ENCODE measurements at places on chromosomes 3 and 15. TPM values are rescaled to one million over a fixed set of nuclear protein-coding genes. Genes with fewer than 3 reads are reported as not detected.

The LDHAL6B gene
- total RNA-seq: not detected

DNA sequence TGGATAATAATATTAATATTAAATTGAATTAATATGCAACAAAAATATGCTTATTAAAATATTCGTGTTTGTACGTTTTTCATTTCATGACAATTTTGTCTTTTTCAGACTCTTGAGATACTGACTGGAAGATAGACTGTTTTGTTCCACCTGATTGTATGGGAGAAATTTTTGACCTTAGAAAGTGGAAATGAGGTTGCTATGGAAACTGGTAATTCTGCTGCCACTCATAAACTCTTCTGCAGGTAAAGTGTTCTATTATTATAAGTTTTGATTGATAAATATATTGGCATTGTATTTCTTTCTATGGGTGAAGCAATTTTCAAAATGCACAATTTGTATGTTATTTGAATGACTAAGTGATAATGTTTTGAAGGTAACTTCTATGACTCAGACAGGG lies 55.0 kb downstream of the CNTN6 start:
- no peak overlapping the region for H3K27ac ChIP-seq
- no peak for DNase-seq
- no peaks in the 10 kb centered on the region for H3K4me1 ChIP-seq
- no peak overlapping the region for H3K4me3 ChIP-seq

DNA sequence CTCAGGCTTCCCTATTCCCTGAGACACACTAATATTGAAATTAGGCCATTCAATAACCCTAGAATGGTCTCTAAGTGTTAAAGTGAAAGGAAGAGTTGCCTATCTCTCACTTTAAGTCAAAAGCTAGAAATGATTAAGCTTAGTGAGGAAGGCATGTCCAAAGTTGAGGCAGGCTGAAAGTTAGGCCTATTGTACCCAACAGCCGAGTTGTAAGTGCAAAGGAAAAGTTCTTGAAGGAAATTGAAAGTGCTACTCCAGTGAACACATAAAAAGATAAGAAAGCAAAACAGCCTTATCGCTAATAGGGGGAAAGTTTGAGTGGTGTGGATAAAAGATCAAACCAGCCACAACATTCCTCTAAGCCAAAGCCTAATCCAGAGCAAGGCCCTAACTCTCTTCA lies 117.9 kb upstream of the SPATA12 start:
- H3K36me3 ChIP-seq: no peaks in the 10 kb centered on the region
- no peak overlapping the region for H3K4me3 ChIP-seq
- no peaks in the 10 kb centered on the region for H3K4me1 ChIP-seq
- no peaks in the 10 kb centered on the region for H3K27me3 ChIP-seq

DNA sequence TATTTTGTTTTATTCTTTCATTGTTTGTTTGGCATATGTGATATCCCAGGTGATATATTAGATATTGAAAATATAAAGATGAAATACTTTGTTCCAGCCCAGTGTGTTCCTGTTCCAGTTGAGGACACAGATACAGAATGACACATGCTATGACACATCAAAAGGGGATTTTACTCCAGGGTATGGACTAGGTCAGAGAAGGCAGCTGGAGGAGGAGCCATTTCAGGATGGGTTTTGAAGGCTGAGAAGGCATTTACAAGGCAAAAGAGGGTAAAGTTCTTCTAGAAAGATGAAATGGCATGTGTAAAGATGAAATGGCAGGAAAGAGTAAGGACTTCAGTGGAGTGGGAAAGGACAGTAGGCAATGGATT lies 163.8 kb downstream of the ZIC1 start:
- H3K27me3 ChIP-seq: no peaks in the 10 kb centered on the region
- H3K4me3 ChIP-seq: no peak overlapping the region
- DNase-seq: no peak
- no peaks in the 10 kb centered on the region for H3K36me3 ChIP-seq
- H3K27ac ChIP-seq: no peak overlapping the region

GRCh38 chr3:40432793-40433192 lies 24.3 kb upstream of the RPL14 start:
- DNase-seq: no peak
- no peaks in the 10 kb centered on the region for H3K27me3 ChIP-seq
- no peak overlapping the region for H3K4me3 ChIP-seq
- H3K27ac ChIP-seq: no peak overlapping the region
- H3K36me3 ChIP-seq: no peaks in the 10 kb centered on the region

The CHST13 gene
- total RNA-seq: 3.3 TPM

- no peak overlapping the region for H3K27ac ChIP-seq
- no peaks in the 10 kb centered on the region for H3K27me3 ChIP-seq
- no peak overlapping the region for H3K4me3 ChIP-seq
- DNase-seq: no peak
- no peaks in the 10 kb centered on the region for H3K36me3 ChIP-seq
- no peaks in the 10 kb centered on the region for H3K4me1 ChIP-seq
Measured at GRCh38 chr15:39411102-39411989, 169.5 kb upstream of the THBS1 start.

GRCh38 chr3:38155825-38156224 lies 9.5 kb upstream of the OXSR1 start:
- no peak overlapping the region for H3K4me3 ChIP-seq
- H3K4me1 ChIP-seq: no peaks in the 10 kb centered on the region
- no peak overlapping the region for H3K27ac ChIP-seq
- no peaks in the 10 kb centered on the region for H3K36me3 ChIP-seq
- H3K27me3 ChIP-seq: no peaks in the 10 kb centered on the region

DNA sequence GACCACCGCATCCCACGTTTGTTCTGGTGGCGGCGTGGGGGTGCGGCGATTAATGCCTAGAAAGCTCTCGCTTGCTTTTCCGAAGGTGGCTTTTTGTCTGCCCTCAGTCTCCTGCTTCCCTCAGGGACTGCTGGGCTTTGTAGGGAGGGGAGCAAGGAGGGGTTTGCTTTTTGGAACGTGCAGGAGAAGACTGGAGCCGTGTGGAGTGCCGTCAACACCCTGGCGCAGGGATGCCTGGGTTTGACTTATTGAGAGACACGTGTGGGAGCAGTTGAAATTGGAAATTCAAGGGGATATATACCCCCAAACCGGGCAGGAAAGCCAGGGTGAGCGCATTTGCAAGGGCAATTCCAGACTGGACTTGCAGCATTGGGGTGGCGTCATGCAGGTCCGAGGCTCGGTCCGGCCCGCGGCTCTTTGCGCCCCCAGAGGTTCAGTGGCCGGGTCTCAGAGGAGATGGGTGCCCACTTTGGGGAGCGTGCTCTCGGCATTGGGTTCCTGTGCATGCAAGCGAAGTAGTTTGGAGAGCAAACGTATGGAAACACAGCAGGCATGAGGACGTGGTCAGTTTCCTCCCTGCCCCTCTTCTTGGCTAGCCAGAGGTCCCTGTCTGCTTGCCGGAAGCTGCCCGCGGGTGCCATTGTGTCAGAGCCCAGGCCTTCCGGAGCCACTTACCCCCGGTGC lies 2.1 kb downstream of the EPHB1 start:
- H3K4me1 ChIP-seq: no peaks in the 10 kb centered on the region
- peak; percentile 32 for DNase-seq
- H3K27ac ChIP-seq: no peak overlapping the region
- no peaks in the 10 kb centered on the region for H3K36me3 ChIP-seq
- peak overlapping the region; percentile 22 for H3K4me3 ChIP-seq
- H3K27me3 ChIP-seq: peaks cover 2% of the 10 kb centered on the region

- H3K36me3 ChIP-seq: no peaks in the 10 kb centered on the region
- DNase-seq: no peak
- no peaks in the 10 kb centered on the region for H3K4me1 ChIP-seq
- H3K27me3 ChIP-seq: no peaks in the 10 kb centered on the region
Measured at GRCh38 chr15:65796610-65797078, 4.6 kb upstream of the DENND4A start.

- no peaks in the 10 kb centered on the region for H3K27me3 ChIP-seq
- no peaks in the 10 kb centered on the region for H3K4me1 ChIP-seq
- no peak overlapping the region for H3K27ac ChIP-seq
- peak; percentile 79 for DNase-seq
- H3K36me3 ChIP-seq: peaks cover 2% of the 10 kb centered on the region
Measured at GRCh38 chr3:11774296-11774877, 72.3 kb downstream of the TAMM41 start.

GRCh38 chr3:160616311-160616710 lies 50.9 kb upstream of the KPNA4 start:
- no peak for DNase-seq
- H3K27me3 ChIP-seq: no peaks in the 10 kb centered on the region
- H3K36me3 ChIP-seq: no peaks in the 10 kb centered on the region
- no peaks in the 10 kb centered on the region for H3K4me1 ChIP-seq
- no peak overlapping the region for H3K4me3 ChIP-seq
- no peak overlapping the region for H3K27ac ChIP-seq

- no peak overlapping the region for H3K27ac ChIP-seq
- H3K27me3 ChIP-seq: no peaks in the 10 kb centered on the region
- H3K4me1 ChIP-seq: no peaks in the 10 kb centered on the region
- no peak overlapping the region for H3K4me3 ChIP-seq
Measured at GRCh38 chr15:98221144-98221543, 260.6 kb downstream of the ARRDC4 start.

DNA sequence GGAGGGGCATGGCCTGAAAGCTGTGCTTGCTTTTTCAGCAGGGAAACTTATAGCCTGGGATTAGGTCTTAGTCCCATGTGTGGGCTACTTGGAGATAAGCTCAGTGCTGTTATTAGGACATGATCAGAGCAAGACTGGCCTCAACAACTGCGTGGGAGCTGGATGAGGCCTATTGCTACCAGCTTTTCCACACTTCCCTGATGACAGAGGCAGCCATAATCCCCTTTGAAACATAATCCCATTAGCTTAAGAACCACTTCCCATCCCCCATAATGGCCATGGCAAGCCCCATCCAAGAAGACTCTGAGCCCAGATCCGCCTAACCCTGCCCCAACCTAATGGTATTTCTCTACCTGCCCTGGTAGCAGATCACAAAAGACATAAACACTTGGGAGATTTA lies 26.6 kb upstream of the GK5 start:
- H3K27me3 ChIP-seq: no peaks in the 10 kb centered on the region
- no peak overlapping the region for H3K27ac ChIP-seq
- DNase-seq: no peak
- no peaks in the 10 kb centered on the region for H3K36me3 ChIP-seq
- no peak overlapping the region for H3K4me3 ChIP-seq
- no peaks in the 10 kb centered on the region for H3K4me1 ChIP-seq

GRCh38 chr15:33001926-33002325 lies 192.6 kb downstream of the FMN1 start:
- no peaks in the 10 kb centered on the region for H3K36me3 ChIP-seq
- DNase-seq: no peak
- no peaks in the 10 kb centered on the region for H3K4me1 ChIP-seq

- H3K27me3 ChIP-seq: no peaks in the 10 kb centered on the region
- H3K4me1 ChIP-seq: no peaks in the 10 kb centered on the region
- no peaks in the 10 kb centered on the region for H3K36me3 ChIP-seq
- H3K27ac ChIP-seq: no peak overlapping the region
Measured at GRCh38 chr3:178949896-178950295, 121.7 kb downstream of the ZMAT3 start.

All from kidney (tissue), 22 donors.